IMR-90 (cell line): ENCODE measurements at places on chromosomes 5 and 9. TPM values are rescaled to one million over a fixed set of nuclear protein-coding genes. Genes with fewer than 3 reads are reported as not detected.

DNA sequence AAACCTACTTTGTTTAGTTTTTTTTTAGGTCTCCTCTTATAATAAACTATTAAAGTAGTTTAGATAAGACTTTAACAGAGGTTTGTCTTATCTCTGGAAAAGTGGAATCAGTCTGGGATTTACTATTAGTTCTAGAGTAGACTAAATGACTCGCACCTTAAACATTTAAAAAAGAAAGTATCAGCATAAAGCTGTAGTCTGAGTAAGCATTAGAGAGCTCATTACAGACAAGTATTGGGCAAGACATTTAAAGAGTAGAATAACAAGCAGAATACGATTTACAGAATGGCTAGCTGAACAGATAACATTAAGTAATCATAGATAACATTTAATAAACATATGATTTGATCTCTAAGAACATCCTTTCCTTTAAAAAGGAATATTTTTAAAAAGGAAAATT lies 226.0 kb upstream of the DMAC1 start:
- no peak for DNase-seq

DNA sequence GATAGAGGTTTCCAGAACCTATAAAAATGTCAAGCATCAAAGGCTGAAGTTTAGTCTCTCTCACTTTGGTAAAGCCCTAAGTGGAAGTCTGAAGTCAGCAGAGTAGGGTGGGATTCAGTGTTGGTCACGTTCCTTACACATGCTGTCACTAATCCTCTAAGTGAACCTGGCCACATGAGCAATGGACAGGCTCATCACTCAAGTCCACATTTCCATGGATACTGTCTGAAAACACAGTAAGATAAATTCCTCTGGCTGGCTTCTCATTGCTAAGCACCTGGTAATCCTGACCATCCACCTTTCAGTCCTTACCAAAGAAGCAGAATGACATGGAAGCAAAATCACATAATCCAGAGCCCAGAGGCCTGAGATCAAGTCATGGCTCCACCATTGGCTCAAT lies 43.8 kb downstream of the GNA14 start:
- no peak for DNase-seq

- DNase-seq: no peak
Observed at GRCh38 chr9:82449986-82450385, 461.4 kb downstream of the SPATA31D1 start.

DNA sequence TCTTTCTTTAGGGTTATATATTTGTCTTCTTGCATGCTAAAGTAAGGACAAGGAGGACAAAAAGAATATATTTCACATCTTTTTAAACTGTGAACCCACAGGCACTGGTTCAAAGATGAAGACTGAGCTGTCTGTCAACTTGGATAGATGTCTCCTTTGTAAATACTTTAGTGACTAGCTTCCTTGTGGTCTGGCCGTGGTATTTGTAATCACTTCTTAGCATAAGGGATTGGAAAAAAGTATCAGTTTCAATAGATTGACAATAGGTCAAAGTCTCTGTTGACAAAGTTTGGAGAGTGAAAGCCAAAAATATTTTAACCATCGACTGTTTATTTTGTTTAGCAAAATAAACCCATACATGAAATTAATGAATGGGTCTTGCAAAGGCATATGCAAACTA lies 91.4 kb downstream of the TMEM167A start:
- no peak for DNase-seq

DNA sequence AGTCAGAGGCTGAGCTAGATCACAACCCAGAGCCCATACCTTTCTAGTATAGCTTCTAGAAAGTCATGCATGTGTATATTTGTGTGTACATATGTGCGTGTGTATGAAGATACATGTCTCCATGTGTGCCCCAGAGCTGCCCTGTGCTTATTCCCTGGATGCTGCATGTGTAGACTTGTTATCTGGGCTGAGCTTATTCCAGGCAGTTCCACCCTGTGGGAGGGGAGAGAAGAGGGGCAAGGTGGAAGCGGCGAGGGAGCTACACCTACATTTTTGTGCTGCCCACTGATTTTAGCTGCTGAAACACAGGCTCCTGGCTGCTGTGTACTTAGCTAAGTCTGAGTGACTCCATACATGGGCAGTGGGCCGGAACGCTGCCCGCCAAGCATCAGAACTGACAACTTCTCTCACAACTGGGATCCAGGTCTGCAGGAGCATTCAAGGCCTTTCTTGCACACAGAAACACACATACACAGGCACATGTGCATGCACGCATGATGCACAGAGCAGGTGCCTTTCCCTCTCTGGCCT lies 38.0 kb upstream of the XPA start:
- no peak for DNase-seq

- DNase-seq: no peak
Observed at GRCh38 chr9:114480746-114481435, 24.4 kb downstream of the WHRN start.

- DNase-seq: no peak
Observed at GRCh38 chr9:131837316-131837715, 97.4 kb upstream of the RAPGEF1 start.

DNA sequence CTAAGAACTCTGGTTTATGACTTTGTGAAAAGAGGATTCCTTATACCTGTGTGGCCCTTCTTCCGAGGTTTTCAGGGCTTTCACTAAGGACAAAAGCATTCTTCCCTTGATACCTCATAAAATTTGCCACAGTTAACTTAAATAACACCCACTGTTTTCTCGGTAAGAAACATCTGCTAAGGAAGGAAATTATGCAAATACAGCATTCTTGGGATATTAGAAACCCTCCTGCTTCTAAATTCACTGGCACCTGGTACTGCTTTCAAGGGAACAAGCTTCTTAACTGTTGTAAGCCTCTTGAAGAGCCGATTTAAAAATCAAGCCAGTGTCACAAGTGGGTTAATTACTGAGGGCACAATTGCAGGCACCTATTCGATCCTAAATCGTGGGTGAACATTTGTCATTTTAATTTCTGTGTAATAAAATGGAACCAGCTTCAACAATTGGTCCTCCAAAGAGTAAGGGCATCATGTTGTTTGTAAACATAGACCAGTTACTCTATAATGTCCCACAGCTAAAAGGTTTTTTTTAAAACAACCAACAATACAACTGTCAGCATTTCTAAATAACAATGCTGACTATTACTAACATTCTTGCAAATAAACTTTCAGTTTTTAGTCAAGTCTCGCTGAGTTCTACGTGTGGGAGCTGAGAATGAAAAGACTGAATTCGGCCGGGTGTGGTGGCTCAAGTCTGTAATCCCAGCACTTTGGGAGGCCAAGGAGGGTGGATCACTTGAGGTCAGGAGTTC lies 26.6 kb downstream of the AK3 start:
- peak; percentile 50 for DNase-seq

DNA sequence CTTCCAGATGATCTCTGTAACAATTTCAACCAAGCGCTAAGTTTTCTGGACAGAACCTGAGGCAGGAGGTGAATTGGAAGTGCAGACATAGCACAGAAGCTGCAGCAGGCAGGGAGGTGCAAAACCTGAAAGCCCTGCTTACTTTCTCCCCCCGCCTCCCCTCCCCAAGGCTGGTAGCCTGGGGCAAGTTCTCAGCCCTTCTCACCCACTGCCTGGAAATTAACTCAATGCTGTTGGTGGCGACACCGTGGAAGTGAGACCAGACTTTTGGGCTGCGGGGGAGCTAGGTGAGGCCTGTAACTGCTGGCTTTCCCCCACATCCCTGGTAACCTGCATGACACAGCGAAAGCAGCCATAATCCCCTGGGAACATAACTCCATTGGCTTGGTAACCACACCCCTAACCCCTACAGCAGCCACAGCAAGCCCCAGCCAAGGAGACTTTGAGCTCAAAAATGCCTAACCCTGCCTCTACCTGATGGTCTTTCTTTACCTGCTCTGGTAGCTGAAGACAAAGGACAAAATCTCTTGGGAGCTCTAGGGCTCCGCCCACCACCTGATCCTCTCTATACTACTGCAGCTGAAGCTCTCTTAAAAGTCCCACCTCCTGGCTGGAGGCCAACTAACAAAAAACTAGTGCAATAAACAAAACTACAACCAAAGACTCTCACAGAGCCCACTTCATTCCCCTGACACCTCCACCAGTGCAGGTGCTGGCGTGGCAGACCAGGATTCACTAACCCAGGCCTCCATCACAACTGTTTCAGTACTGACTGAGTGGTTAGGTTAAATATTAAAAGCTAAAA lies 11.9 kb upstream of the OR13C8 start:
- no peak for DNase-seq

DNA sequence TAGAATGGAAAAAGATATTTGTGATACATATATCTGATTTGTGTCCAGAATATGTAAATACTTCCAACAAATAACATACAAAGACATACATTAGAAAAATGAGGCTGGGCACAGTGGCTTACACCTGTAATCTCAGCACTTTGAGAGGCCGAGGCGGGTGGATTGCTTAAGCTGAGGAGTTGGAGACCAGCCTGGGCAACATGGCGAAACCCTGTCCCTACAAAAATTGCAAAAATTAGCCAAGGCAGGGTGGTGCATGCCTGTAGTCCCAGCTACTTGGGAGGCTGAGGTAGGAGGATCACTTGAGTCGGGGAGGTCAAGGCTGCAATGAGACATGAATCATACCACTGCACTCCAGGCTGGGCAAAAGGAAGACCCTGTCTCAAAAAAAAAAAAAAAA lies 46.1 kb upstream of the CDC42SE2 start:
- DNase-seq: no peak

DNA sequence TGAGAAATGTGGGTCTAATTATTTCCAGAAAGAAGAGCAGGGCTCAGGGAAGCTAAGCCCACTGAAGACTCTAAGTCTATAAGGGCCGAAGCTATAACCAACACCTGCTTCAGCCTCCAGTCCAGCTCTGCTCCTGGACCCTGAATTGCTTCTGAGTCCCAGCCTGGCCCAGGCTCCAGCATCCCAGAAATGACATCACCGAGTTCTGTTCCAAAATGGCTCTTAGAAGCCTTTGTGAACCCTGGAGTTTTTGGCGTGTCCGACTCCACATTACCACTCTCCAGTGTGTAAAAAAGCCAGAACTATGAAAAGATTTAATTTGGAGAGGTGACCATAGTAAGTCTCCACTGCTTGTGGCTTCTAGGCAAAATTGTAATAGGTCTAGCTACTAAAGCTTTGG lies 289.9 kb downstream of the SLIT3 start:
- no peak for DNase-seq

GRCh38 chr5:140220698-140221064 lies 45.7 kb downstream of the CYSTM1 start:
- no peak for DNase-seq

- DNase-seq: no peak
Observed at GRCh38 chr9:15140051-15140450, 167.0 kb downstream of the TTC39B start.

DNA sequence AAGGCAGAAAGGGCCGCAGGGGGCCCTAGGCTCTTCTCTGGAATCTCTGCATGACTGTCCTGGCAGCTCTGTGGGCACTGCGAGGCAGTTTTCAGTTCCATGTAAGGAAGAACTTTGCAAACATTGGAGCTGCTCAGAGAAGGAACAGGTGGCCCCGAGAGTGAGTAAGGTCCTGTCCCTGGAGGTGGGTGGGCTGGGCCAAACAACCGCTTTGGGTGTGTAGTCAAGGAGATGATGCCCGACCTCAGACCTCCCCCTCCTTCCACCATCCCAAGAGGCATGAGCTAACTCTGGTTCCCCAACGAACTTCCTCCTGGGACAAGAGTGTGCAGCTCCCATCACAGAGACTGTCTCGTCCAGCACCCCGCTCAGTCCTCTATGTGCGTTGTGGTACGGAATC lies 20.5 kb downstream of the CSF1R start:
- peak; percentile 15 for DNase-seq

DNA sequence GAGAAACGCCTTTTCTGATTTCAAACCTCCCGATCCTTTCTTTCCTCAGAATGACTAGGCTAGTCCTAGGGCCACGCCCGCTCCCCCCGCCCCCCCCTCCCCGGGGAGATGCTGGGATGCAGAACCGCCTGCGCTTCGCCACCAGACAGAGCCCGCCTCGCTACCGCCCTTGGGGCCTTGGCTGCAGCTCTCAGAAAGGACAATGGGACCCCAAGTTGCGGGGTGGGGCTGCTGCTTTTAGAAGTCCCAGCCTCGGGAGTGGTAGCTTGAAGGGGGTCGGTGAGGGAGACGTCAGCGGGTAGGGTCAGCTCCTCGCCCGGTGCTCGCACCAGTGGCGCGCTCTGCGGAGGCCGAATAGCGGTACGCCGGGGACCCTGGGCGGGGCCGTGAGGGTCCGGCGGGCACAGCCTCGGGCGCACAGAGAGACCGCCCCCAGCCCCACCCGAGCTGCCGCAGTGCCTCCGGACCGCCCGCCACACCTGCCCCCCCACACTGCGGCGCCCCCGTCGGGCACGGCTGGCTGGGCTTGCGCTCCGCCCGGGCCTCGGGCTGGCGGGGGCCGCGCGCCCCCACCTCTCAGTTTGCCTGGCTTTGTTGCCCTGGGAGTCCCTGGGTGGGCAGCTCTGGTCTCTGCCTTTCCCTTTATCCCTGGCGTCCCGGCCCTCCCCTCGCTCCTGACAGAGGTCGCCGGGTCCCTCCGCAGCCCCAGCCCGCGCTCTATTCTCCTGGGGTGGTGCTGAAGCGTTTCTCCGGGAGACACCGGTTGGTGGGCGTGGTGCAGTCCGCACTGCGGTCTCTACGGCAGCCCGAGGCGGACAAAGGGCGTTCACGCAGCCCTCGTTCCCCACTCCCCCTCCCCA lies 1.2 kb downstream of the MAP1B start:
- DNase-seq: peak; percentile 67

The HSD17B3 gene
- polyA plus RNA-seq: not detected in 2 replicates

The FOXD4 gene
- 0.03 and 0.09 TPM in 2 replicates for polyA plus RNA-seq

The PCDHGA11 gene
- 6.9 and 7.5 TPM in 2 replicates for polyA plus RNA-seq

The ATP6V1G1 gene
- 64.2 and 70.9 TPM in 2 replicates for polyA plus RNA-seq

The ALDOB gene
- polyA plus RNA-seq: not detected in 2 replicates

The SH3TC2 gene
- 3.3 and 3.4 TPM in 2 replicates for polyA plus RNA-seq

The CCDC192 gene
- polyA plus RNA-seq: not detected in 2 replicates

The GFRA3 gene
- not detected in 2 replicates for polyA plus RNA-seq
